ENCODE measurements at places on chromosomes 6 and 20.

DNA sequence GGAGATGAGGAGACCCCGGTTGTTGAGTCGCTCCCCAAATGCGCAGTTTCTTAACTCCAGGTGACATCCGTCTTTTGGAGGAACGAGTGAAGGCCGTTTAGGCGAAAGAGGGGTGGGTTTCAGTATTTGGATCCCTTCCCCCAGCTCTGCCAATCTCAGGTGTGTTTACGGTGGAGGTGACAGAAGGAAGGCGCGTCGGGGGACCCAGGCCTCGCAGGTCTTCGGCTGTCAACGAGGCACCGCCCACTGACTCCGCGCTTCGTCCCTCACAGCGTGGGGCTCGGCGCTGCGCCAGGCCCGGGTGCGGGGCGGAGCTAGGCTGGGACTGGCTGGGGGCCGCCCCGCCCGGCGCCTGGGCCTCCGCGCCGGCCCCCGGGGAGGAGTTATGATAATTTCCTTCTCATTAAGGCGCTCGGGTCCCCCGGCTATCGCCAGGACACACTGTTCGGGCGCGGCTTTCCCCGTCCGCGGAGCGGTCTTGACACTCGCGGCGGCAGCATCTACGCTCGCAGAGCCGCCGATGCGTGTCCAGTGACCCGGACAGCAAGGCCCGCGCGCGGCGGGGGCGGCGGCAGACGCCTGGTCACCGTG is at the start of gene TFAP2C:
TFAP2C (plus strand) TSS at position 434 of the 591 bp plus-strand sequence. CDS start 239 bp downstream, outside the sequence.
- no peak for DNase-seq

DNA sequence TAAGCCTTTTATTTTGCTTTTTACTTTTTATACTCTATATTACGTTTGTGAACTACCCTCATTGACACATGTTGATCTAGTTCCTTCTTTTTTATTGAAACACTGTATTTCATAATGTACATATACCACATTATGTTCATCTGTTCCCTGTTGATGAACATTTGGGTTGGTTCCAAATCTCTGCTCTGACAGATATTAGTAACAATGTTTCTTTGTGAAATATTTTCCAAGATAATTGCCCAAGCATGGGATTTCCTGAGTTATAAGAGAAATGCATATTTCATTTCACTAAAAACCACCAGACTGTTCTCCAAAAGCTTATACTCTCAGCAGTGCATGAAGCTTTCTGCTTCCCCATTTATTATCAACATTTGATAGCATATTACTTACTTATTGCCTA is 44.2 kb upstream of the TNFRSF21 start:
- DNase-seq, result no peak

- DNase-seq, result no peak
Observed at GRCh38 chr20:43186312-43186711, 3.4 kb downstream of the PTPRT start.

GRCh38 chr6:42901538-42901957 is 14.3 kb upstream of the PTCRA start:
- DNase-seq, result no peak

- no peak for DNase-seq
Observed at GRCh38 chr6:122833021-122833491, 44.0 kb downstream of the SMPDL3A start.

GRCh38 chr6:7166410-7167293 is 58.9 kb downstream of the RREB1 start:
- no peak for DNase-seq

- no peak for DNase-seq
Observed at GRCh38 chr6:20777801-20778200, 243.5 kb downstream of the CDKAL1 start.

GRCh38 chr6:151379933-151380847 is 11.2 kb downstream of the ZBTB2 start:
- no peak for DNase-seq

DNA sequence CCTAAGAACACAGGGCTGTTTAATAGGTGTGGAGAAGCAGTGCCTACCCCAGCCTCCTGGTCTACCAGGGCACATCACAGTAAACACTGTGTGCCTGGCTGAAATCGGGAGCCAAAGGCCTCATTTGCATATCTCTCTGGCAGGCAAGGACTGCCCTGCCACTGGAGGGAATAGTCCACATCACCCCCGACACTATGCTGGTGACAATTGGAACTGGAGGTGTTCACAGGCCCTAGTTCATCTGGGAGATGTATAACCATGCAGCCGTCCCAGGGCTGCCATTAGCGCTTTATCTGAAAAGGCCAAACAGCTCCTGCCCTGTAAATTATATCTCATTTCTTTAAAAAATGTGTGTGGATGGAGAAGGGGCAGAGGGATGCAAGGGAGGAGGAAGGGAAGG is 150.3 kb downstream of the LINC00237 start:
- no peak for DNase-seq

DNA sequence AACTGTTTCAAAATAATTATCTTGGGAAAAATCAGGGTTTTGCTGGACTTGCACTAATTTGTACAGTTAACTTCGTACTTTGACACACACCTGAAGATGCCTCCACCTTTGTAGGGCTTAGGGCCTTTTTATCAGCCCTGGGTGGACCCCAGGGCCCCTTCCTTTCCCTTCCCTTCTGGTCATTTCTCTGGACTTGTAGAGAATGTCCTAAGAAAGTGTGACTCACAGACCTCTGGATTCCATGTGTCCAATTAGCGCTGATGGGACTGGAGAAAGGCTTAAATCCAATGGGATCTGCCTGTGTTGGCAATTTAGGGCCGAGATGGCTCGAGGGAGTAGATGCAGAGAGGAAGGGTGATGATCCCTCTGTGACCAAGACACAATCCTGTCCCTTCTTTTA is 9.3 kb downstream of the TRIM15 start:
- DNase-seq, result no peak

DNA sequence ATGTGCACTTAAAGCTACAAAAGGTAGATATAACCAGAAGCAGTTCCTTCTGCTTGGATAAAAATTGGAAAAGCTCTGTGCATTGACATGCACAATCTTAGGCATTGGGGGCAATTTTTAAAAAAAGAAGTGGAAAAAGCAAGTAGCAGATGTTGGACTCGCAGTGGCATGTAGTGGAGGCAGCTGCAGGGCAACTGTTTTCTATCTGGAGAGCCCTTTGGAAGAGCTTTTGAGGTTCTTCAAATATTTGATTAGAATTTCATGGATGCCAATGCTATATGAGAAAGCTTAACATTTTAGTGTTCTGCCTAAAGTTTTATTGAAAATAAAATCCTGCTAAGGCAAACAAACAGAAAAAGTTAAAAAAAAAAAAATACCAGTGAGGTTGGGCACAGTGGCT is 388.3 kb upstream of the RNF217 start:
- DNase-seq, result no peak

GRCh38 chr20:13229538-13229937 is 8.5 kb downstream of the ISM1 start:
- DNase-seq, result no peak

DNA sequence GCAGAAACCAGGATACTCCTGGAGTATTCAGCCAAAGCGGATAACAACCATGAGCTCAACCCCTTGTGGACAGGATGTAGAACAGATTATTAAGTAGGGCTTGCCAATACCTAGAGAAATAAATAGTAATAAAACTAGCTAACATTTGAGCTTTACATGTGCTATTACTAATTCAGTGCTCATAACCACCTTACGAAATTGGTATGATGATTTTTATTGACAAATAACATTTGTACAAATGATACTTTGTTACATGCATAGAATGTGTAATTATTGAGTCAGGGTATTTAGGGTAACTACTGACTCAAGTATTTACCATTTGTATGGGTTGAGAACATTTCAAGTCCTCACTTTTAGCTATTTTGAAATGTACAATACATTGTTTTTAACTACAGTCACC is 287.9 kb downstream of the CDC5L start:
- DNase-seq, result no peak

DNA sequence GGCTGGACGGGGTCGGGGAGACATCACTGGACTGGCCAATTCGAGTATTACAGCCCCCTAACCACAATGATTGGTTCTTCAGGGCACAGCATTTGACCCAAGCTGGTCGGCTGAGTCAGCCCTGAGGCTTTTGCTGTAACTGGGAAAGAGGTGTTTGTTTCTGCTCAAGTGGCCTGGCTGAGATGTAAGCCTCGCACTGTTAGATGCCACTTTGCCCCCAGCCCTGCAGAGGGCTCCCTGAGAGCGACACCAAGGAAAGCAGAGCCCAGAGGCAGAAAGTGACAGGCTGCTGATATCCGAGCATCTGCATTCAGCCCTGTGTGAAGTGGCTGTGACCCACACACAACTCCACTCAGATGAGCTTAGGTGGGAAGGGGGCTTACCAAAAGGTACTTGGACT is 19.4 kb downstream of the ERGIC3 start:
- no peak for DNase-seq

DNA sequence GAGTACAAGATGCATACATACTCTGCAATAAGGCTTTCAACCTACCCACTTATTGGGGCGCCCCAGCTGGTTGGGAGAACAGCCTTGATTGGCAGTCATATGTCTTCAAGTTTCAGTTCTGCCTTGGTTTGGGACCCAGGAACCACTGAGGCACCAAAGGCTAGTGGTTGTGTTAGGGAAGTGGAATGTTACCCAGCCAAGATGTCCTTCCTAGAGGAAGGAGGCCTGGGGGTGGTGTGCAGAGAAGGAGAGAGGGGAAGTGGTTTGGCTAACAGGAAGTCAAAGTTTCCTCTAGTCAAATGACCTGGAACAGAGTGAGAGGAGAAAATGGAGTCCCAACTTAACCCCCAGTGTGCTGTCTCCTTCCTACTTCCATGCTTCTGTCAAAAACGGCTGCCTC is 59.4 kb downstream of the CD164 start:
- peak; percentile 13 for DNase-seq

- DNase-seq, result no peak
Observed at GRCh38 chr6:122494665-122495272, 23.2 kb upstream of the SERINC1 start.

DNA sequence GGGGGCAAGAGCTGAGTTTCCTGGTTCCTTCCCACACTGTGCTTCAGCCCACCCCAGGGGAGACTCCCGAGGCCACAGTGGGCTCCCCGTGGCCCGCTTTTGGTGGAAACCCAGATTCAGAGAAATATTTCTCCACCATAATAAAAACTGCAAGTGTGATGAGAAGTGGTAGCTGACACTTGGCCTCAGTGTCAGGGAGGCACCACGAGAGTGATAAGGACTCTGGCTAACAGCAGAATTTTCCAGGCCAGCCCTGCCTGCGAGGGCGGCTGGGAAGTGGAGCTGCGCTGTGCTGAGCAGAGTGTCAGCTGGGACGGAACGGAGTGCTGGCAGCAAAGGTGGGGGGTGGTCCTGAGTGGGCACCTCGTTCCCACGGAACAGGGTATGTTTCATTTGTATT is 22.5 kb downstream of the SPATA2 start:
- no peak for DNase-seq

GRCh38 chr6:128487746-128488145 is 32.7 kb downstream of the PTPRK start:
- no peak for DNase-seq

- no peak for DNase-seq
Observed at GRCh38 chr6:141561154-141561553, 571.6 kb upstream of the GJE1 start.

- DNase-seq, result no peak
Observed at GRCh38 chr6:17470938-17471327, 77.5 kb downstream of the CAP2 start.

DNA sequence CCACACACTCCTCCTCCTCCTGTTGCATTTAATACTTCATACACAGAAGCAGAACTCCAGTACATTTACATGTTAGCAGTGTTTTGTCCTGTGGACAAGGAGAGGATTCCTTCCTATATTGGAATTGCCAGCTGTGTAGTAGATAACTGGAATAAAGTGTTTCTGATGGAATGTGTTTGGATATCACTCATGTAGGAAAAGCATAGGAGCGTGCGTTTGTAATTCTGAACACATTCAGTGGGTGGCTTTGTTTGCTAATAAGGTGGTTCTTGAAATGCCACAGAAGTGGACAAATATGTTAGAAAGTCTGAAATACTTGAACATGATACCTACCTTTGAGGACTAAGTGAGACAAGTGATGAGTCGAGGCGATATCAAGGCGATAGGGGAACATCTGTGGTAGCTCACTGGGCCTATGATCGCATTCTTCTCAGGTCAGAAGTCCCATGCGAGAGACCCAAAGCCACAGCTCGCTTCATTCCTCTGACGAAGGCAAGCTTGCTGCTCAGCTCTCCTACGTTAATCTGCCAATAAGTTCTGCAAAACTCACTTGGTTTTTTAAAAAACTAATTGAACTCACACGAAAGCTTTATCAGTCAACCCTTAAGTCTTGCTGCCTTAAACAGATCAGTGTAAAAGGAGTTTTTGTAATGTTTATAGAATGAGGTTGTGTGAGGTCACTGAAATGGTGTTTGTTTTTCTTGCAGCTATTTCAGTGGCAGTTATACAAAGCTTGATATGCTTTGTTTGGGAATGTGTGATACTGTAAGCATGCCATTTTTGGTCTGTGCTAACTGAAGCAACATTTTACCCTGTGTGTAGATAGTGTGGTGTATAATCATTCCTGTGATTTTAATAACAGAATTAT is 159.9 kb downstream of the SOX4 start:
- no peak for DNase-seq

DNA sequence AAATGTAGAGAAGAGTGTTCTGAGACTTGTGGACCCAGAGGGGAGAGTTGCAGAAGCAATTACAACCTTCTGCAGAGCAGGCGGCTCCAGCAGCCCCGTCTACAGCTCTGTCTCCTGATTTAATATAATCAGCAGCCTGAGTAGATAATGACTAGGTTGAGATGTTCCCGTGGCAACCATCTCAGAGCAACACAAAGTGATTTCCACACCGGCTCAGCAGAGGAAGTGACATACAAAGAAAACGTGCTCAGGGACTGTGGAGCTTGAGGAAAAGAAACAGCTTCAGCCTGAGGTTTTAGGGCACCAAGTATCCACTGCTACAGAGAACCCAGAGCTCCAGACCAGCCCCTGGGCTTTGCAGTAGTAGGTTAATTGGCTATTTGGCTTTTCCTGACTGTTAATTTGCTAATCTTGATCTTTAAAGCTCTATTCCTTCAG is 136.4 kb downstream of the MTFR2 start:
- no peak for DNase-seq

GRCh38 chr20:54173653-54174456 is at the start of gene CYP24A1:
TSS of gene CYP24A1 (minus strand) at chr20:54173986. CDS start at chr20:54173579, 407 bp downstream.
- no peak for DNase-seq

GRCh38 chr20:43710370-43711044 is 16.3 kb downstream of the GTSF1L start:
- DNase-seq, result no peak

- DNase-seq, result peak; percentile 58
Observed at GRCh38 chr6:170096191-170096802, 194.6 kb downstream of the DLL1 start.

GRCh38 chr6:88566746-88567534 is 396.5 kb downstream of the RNGTT start:
- no peak for DNase-seq

All from ascending aorta (tissue), 2 donors.